CD8-positive, alpha-beta memory T cell (primary cell): ENCODE measurements at places on chromosomes 2 and 18. TPM values are rescaled to one million over a fixed set of nuclear protein-coding genes. Genes with fewer than 3 reads are reported as not detected.

- DNase-seq = peak; percentile 55
Observed at GRCh38 chr2:181140414-181140813, 160.0 kb downstream of the UBE2E3 start.

DNA sequence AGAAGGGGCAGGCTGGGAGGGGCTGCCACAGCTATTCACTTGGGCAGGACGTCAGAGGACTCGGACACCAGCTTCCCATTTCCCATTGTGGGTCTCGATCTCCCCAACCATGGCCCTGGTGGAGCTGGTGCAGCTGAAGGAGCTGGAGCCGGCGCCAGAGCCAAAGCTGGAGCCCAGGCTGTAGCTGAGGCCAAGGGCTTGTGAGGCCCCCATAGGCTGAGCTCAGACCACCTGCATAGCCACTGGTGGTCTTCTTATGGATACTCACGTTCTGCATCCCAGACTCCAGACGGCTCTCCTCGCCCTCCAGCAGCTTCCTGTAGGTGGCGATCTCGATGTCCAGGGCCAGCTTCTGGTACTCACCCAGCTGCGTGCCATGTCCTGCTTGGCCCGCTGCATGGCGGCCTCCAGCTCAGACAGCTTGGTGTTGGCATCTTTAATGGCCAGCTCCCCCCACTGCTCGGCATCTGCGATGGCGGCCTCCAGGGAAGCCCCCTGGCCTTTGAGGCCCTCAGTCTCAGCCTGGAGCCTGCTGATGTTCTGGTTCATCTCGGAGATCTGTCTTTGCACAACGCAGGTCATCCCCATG, 6.0 kb upstream of the CDK5R2 start:
- no peak for DNase-seq

The PTRHD1 gene
- total RNA-seq = 24.7 TPM

GRCh38 chr18:63096327-63096874, 223.2 kb downstream of the BCL2 start:
- no peak for DNase-seq

DNA sequence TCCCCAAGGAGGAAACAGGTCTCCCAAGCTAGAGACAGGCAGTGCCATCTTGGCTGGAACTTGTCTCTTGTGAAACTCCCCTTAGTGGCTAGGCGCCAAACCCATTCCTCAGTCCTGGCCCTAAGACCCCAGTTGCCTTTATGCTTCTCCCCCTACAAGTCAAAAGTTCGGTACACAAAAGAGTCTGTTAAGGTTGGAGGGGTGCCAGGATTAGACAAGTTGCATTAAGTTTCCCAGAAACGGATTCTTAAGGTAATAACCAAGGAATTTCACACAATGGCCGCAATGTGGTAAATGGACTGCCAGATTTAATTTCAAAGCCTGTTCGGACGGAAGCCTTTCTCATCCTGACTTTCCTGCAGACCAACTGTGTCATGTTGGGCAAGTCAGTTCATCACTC, 80.7 kb downstream of the CCBE1 start:
- no peak for DNase-seq

The UGT1A5 gene
- total RNA-seq = not detected

The EGR4 gene
- total RNA-seq = 0.55 TPM

DNA sequence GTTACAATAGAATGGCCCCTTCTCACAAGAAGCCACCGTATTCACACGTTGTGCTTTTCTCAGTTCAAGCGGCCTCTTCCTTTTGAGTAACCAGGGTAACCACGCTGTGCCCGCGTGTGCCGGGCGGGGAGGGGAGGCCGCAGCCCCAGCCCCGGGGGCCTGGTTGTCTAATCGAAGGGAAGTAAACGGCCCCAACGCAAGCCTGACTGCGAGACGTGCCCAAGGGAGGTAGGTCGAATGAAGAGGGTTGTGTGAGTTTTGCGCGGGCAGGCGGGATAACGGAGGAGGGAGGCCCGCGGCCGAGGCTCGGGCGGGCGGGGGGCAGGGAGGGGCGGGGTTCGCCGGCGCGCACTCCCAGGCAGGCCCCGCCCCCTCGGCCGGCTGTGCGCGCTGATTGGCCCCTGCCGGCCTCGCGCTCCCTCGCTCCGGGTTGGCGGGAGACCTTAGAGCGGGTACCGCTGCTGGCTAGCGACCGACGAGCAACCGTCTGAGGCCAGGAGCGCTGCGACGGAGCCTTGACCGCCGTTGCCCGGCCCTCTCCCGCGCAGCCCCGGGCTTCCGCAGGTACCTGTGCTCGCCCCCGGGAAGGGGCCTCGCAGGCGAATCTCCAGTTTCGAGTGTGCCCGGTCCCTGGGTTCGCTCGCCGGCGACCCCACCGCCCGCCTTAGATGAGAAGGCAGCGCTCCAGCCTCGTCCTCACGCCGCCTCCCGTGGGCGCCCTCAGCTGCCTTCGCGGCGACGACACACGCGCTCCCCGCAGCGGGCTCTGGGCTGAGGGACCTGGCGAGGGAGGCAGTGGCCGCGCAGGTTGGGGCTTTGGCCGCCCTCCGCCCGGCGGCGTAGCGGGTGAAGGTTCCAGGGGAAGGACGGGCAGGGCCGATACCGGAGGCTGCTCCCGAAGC, at the start of gene SPDYA:
Gene SPDYA (plus strand): TSS at position 451 of the 902 bp plus-strand sequence. CDS start 5,181 bp downstream, outside the sequence.
- DNase-seq = peak; percentile 81

The LRP1B gene
- total RNA-seq = not detected

The ABCB11 gene
- not detected for total RNA-seq

DNA sequence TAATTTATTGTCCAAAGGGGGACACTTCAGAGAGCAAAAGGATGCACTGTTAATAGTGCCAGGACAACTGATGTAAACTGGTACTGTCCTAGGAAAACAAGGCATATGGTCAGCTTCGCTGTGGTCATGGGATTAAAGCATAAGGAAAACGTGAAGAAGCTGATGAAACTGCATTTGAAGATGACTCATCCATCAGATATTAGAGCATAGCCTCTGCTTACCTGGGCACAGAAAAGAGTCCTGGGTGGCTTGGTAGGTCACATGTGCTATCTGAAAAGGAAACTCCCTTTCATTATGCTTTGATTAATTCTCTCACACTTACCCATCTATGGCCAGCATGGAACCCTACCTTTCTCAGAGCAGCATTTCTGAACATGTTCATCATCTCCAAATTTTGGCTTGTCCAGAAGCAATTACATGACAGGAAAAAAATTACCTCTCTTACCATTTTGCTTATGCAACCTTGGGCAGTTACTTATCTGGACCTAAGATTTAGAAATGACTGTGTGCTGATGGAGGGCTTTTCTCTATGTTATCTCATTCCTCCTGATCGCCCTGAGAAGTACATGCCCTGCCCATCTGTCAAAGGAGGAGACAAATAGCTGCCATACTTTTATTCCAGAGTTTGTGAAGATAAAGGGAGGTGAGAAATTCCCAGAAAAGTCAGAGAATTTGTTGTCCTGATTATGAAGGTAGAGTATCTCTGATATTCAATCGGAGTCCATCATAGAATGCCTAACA, 275.3 kb upstream of the SLC14A2 start:
- no peak for DNase-seq

GRCh38 chr18:3079653-3080052, 66.7 kb upstream of the LPIN2 start:
- no peak for DNase-seq

The ST6GAL2 gene
- total RNA-seq = not detected

The MC5R gene
- total RNA-seq = not detected

GRCh38 chr2:163269374-163270021, 430.9 kb upstream of the KCNH7 start:
- DNase-seq = no peak

The LYG2 gene
- not detected for total RNA-seq

DNA sequence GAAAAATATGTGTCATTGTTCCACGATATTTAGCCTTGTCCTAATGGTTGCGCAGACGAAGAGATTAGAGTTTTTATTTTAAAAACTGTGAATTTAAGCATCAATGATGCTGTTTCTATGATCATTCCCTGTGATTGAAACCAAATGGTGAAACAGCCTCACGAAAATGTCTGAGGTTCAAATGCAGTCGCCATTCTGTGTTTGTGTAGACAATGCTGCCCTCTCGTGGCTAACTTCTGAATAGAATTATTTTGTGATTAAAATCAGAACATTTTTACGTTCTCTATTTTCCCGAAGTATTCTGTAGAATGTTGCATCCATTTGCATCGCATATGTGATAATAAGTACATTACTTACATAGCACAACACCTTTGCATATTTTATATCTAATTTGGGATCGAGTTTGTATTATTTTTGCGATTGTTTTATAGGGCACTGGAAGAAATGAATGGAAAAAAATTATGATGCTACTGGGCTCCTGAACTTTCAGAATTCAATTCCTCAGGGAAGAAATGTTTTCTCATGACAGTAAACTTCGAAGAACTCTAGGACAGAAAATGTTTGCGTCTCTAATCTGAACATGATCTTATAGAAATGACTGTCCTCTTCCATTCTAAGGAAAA, 54.8 kb upstream of the CREB1 start:
- DNase-seq = peak; percentile 51

DNA sequence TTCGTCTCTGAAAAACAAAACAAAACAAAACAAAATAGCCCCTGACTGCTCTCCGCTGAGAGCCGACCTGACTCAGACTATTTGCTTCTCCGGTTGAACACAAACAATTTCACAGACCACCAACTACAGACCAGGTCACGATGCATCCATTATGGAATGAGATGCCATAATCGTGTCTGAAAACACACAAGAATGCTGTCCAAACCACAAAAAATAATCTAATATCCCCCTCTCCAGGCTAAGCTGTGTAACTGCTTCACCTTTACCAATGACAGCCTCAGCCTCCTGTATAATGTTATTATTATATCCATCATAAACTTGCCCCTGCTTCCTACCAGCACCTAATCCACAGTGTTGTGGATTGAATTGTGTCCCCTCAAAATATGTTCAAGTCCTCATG, 114.7 kb downstream of the DNAH6 start:
- peak; percentile 13 for DNase-seq

GRCh38 chr18:35122586-35123224, 81.5 kb downstream of the MAPRE2 start:
- DNase-seq = no peak

The CDCA7 gene
- total RNA-seq = 25.9 TPM

The ARHGAP28 gene
- total RNA-seq = not detected

DNA sequence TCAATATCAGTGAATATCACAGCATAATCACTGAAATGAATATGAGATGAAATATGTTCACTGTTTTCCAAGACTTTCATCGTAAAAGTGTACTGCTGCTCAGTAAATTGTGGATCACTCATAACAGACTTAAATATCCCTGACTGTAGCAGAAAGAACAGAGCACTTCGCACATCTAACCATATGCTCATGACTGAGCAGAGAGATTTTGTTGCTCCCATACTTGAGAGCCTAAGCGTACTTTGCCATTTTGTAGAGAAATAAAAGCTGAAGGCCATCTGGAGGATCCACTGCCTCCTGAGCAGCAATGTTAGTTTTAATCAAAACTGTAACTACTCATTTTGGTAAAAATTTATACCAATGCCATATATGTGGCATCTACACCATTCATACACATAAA, 243.5 kb downstream of the STK39 start:
- DNase-seq = no peak
